ENCODE measurements at places on chromosomes 2 and 18.

DNA sequence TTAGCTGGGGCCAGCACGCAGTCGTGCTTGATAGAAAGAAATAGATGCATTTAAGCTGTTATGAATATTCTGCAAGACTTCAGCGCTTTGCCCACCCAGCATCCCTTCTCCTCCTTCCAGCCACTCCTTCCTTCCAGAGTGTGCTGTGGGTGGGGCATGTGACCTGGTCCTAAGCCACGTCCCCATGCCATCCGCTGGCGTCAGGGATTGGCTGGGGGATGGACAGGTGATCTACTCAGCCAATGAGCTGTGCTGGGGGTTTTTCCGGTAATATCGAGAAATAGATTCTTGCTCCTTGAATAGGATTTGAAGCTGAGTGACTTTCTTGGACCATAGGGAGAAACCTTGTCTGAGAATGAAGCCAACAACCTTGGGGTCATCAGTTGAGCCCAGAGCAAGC lies 4.8 kb upstream of the ZAP70 start:
- no peaks in the 10 kb centered on the region for H3K27me3 ChIP-seq
- H3K27ac ChIP-seq: no peak overlapping the region
- H3K4me1 ChIP-seq: peaks cover 22% of the 10 kb centered on the region
- no peak overlapping the region for H3K4me3 ChIP-seq

DNA sequence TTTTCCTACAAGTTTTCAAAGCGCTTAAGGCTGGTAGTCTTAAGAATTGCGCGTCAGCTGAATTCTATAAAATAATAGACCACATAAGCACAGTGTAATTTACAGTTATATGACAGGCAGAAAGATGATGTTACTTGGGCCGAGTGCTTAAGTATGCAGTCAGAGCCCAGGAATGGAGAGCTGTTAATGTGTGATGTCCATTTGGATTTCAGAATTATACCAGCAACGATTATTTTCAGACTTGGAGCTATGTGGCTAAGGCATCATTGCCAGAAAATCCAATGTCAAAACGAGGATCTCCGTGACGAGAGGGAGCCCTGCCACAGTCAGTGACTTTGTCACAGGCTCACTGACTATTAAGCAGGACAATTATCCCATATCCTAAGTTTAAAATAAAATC lies 3.4 kb downstream of the KLF7 start:
- no peaks in the 10 kb centered on the region for H3K36me3 ChIP-seq
- peaks cover 90% of the 10 kb centered on the region for H3K4me1 ChIP-seq
- no peak for DNase-seq
- no peak overlapping the region for H3K27ac ChIP-seq

- no peak for DNase-seq
- no peak overlapping the region for H3K27ac ChIP-seq
- H3K27me3 ChIP-seq: no peaks in the 10 kb centered on the region
- H3K4me3 ChIP-seq: no peak overlapping the region
- no peaks in the 10 kb centered on the region for H3K36me3 ChIP-seq
Measured at GRCh38 chr2:223641082-223641481, 38.9 kb upstream of the SCG2 start.

GRCh38 chr2:232833830-232834229 lies 36.2 kb upstream of the SNORC start:
- H3K27me3 ChIP-seq: no peaks in the 10 kb centered on the region
- no peak for DNase-seq
- no peak overlapping the region for H3K4me3 ChIP-seq
- peaks cover 23% of the 10 kb centered on the region for H3K4me1 ChIP-seq
- H3K27ac ChIP-seq: peak overlapping the region; percentile 9

- DNase-seq: no peak
- H3K27ac ChIP-seq: no peak overlapping the region
- peaks cover 21% of the 10 kb centered on the region for H3K4me1 ChIP-seq
- H3K4me3 ChIP-seq: no peak overlapping the region
Measured at GRCh38 chr2:223954401-223954800, 2.9 kb upstream of the MRPL44 start.
